ENCODE measurements at places on chromosomes 5 and 9. TPM values are rescaled to one million over a fixed set of nuclear protein-coding genes. Genes with fewer than 3 reads are reported as not detected.

Gene CSNK1A1
- 235 TPM for total RNA-seq

DNA sequence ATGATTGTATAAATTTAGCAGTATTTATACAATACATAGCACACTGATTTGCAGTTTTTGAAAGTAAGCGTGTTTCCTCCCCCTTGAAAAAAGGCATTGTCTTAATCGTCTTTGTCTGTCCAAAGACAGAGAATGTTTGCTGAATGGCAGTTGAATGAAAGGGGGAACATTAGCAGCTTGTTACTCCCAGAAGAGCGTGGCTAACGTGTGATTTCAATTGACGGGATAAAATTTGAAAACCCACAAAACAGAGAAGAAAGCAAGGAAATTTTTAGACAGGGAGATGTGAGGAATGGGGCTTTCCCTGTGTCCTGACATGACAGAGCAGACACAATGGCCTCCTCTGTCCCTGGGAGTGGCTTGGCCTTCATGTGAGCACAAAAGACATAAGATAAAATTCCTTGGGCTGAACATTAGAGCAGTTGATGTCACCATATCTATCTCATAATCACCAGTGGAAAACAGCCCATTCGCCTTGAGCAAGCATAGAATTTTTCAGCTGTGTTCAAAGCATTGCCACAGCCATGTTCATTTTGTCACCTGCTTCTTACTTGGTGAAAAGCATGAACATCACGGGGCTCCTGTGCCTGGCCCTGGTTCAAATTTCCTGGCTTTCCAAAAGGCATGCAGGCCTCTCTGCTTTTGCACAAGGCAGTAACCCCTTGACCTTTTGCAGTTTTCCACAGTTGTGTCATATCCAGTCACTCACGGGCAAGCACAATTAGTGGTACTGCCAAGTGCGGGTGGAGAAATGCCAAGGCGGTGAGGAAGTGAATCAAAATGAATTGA lies 126.9 kb downstream of the TLE1 start:
- DNase-seq, result peak; percentile 36

Gene SCGB3A2
- not detected for total RNA-seq

- DNase-seq, result no peak
Observed at GRCh38 chr9:113186137-113186755, 34.8 kb downstream of the FKBP15 start.

GRCh38 chr5:37701868-37702267 lies 138.0 kb downstream of the GDNF start:
- no peak for DNase-seq

Gene NDFIP1
- total RNA-seq, result 104 TPM

- DNase-seq, result no peak
Observed at GRCh38 chr5:10710513-10711128, 50.4 kb downstream of the DAP start.

Gene PCDHB12
- 2.2 TPM for total RNA-seq

GRCh38 chr5:142015781-142016533 lies 3.1 kb upstream of the GNPDA1 start:
- DNase-seq, result no peak

Gene IL11RA
- 77.3 TPM for total RNA-seq

DNA sequence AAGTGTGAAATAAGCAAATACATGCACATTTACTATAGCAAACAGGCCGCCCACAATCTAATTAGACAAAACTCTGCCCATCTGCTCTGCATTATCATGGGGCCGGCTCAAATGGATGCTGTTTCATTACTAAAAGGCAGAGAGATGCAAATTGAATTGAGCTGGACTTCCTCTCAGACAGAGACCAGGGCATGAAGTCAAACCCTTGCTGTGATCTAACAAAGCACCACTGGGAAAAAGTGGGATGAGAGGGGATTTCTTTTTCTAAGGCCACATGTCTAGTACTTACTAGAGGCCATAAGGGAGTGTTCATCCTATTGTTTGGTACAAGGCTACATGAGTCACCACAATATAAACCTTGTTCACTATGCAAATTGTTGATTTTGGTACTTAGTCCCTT lies 614.7 kb downstream of the ISL1 start:
- no peak for DNase-seq

GRCh38 chr5:16759147-16759773 lies 142.5 kb upstream of the RETREG1 start:
- DNase-seq, result no peak

Gene GFI1B
- total RNA-seq, result 0.59 TPM

DNA sequence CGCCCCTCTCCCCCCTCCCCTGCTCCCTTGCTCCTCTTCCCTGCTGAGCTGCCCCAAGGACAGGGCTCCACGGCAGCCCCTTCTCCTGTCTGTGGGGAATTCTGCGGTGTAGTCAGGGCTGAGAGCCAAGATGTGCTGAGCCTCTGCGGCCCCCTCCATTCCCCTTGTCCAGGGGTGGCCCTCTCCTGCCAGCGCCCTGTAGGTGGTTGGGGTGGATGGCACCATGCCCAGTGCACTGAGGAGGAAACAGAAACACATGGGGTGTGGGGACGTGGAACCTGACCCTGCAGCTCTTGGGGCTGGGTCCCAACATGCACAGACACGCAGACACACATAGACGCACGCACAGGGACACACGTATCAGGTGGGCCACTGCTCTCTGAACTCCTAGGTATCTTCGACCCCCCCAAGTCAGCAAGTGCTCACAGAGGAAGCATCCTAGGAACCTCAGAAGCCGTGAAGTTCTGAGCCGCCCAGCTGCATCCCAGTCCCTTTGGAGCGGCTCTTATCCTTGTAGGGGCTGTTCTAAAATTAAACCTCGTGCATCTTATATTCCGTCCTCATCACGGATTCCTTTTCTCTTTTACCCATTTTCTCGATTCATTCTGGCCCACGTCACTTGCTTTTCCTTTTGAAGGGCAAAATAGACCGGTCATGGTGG lies 64.8 kb downstream of the HMCN2 start:
- no peak for DNase-seq

DNA sequence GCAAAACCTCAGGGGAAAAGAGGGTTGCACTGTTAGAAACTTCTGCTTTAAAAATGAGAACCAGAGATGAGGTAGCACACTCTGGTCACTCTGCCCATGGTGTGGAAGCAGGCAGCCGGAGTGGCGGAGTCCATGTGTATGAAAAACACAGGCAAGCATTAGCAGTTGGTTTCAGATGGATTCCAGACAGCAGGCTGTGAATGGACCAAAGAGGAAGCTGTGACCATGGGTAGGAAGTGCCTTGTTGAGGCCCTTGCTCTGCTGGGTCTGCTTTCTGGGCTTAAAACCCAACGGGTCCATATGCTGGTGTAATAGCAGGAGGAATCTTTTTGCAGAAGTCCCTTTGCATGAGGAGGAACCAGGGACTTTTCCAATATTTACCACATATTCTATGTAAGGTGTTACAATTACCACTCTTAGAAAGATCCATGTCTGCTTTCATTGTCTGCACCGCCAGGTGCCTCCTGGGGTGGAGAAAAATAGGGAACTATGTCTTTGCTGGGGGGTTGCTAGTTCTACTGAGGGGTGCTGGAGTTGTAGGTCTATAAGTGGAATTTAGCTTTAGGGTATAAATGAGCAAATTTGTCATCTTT lies 77.0 kb downstream of the ANKRD55 start:
- DNase-seq, result no peak

- no peak for DNase-seq
Observed at GRCh38 chr9:88362681-88363080, 25.6 kb upstream of the SPIN1 start.

- DNase-seq, result no peak
Observed at GRCh38 chr9:133257465-133257956, 17.5 kb downstream of the ABO start.

- DNase-seq, result no peak
Observed at GRCh38 chr5:31392061-31392460, 139.8 kb downstream of the DROSHA start.

Gene FBP1
- total RNA-seq, result 5.1 TPM

- DNase-seq, result no peak
Observed at GRCh38 chr5:174383210-174384167, 338.0 kb downstream of the NSG2 start.

- DNase-seq, result no peak
Observed at GRCh38 chr9:137465000-137465719, 6.0 kb upstream of the NSMF start.

Gene IFT74
- total RNA-seq, result 21.9 TPM

Gene BSPRY
- 3.9 TPM for total RNA-seq

GRCh38 chr9:130542038-130542437 lies 37.3 kb upstream of the FUBP3 start:
- DNase-seq, result no peak

Gene TAF11L5
- not detected for total RNA-seq

Gene GDNF
- 2.7 TPM for total RNA-seq

GRCh38 chr9:7788772-7789171 lies 10.8 kb downstream of the DMAC1 start:
- no peak for DNase-seq

Gene INSL4
- not detected for total RNA-seq

DNA sequence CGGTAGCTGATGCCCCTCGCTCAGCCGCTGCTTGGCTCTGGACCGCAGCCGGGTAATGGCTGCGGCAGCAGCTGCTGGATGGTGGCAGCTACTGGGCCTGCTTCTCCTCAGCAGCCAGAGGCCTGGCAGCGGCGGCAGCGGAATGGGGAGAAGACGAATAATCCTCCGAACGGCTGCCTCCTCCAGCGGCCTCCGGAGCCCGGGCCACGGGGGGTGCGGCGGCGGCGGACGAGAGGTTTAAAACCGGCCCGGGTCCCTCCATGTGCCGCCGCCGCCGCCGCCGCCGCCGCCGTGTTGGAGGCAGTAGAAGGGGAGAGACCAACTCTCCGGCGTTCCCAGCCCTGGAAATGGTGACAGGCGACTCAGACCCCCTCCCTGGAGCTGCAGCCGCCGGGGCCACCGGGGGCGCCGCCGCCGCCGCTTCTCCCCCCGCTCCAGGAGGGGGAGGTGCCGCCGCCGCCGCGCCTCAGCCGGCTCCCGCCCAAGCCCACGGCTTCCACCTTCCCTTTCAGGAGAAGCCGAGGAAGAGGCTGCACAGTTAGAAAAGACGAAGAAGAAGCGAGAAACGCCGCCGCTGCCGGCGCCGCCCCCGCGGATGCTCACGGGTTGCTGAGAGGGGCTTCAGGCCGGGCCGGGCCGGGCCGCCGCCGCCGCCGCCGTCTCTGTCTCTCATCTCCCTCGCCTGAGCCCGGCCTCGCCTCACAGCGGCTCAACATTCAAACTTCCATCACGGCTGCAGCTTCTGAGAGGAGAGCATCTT lies 118.4 kb upstream of the PRSS3 start:
- DNase-seq, result no peak

DNA sequence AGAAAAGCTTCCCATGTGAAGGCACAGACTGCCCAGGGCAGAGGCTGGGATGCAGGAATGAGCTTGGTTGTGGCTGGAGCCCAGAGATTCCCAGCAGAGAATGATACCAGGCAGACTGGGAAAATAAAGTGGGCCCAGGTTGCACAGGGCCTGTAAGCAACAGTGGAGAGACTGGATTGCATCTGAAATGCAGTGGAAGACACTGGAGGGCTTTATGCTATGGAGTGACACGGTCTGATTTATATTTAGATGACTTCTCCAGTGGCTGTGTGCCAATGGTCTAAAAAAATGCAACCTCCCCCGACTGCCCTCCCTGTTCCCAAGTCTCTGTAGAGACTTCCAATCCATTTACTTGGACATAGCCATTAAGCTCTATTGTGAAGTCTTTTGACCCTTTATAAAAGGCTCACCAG lies 951.1 kb upstream of the DMAC1 start:
- peak; percentile 37 for DNase-seq

DNA sequence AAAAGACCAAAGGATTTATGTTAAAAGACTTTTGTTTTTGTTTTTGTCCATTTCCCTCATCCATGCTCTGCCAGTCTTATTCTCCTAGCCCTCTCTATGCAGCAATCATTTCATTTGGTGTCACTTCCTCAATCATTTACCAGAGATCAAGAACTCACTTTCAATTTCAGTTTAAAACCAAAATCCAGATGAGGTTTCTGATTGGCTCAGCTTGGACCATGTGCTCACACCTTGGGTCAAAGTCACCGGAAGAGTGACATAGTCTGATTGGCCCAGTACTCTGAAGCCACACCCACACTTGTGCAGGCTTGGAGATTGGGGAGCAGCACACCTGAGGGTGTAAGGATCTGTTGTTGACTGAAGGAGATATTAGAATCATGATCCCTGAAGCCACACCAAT lies 79.6 kb downstream of the TLR4 start:
- DNase-seq, result no peak

DNA sequence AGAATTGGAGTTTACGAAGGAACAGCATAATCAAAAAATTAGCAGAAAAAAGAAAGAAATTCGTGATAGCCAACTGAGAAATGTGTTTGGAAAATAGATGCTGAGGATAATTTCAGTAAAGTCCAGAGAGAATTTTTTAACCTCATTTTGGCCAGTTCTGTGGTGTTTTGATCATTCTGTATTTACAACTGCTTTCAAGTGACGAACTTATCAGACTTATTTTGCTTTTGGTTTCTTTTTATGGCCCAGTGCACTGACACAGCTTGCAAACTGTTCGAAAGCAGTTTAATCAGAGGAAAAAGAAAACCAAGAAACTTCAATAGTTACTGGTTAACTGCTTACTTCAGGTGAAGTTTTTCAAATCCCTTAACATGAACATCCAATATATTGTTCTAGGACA lies 1.9 kb downstream of the SDHA start:
- no peak for DNase-seq

Gene ARL10
- 12.3 TPM for total RNA-seq

Gene NRARP
- 9.9 TPM for total RNA-seq

- no peak for DNase-seq
Observed at GRCh38 chr5:109700516-109701153, 10.9 kb downstream of the MAN2A1 start.

Gene DOCK8
- total RNA-seq, result 12.1 TPM

- DNase-seq, result peak; percentile 7
Observed at GRCh38 chr5:163624431-163624830, 119.0 kb downstream of the MAT2B start.

Gene TAF11L8
- total RNA-seq, result not detected

- no peak for DNase-seq
Observed at GRCh38 chr5:68798877-68799843, 294.7 kb upstream of the SLC30A5 start.

DNA sequence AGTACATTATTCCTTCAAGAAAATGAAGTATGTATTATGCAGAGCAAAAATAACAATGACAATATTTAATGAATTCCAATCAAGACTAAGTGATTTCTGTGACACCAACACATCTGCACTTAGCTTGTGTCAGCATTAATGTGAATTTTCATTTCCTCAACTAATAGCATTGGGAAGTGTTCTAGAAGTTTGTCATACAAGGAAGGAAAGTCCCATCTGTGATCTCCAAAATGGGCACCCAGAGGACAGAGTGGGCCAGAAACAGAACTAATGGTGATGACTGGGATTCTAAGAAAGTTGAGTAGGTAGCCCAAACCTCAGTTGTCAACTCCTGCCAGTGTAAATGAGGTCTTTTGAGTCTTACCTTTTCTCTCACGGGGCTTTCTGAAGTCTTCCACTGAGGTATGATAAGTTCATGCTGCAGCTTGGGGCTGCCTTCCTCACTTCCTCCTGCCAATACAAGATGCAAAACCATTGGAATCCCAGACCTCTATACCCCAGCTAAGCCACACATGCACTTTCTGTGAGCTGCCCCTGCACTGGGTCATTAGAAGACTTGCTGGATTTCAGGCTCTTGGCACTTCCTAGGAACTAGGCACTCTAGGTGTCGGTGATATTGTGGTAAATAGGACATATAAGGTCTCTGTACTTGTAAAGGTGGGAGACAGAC lies 4.9 kb downstream of the ADAM19 start:
- DNase-seq, result no peak

All from skin of body (tissue), 3 donors.